ENCODE measurements at places on chromosomes 4 and X. TPM values are rescaled to one million over a fixed set of nuclear protein-coding genes. Genes with fewer than 3 reads are reported as not detected.

DNA sequence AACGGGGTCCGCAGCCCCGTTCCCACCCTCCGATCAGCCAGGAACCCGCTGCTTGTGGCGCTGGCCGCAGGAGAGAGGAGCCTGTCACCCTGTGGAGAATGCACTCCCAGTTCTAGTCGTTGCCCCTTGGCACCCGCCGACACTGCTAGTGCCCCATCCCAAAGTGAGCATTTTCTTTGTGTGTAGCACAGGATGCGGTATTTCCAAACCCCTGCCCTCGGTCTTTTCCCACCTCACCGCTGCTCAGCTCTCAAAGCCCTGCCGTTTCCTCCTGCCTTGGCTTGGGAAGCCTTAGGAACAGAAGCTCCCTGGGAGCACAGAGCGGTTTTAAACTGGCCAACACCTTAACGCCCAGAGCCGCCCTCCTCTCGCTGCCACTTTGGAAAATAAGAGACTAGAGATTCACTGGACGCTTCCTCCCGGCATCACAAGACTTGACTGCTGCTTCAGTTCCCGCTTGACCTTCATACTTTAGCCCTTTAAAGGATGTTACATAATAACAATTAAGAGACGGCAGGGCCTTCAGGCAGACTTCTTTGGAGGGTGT is 772 bp downstream of the CYP4V2 start:
- peak; percentile 72 for DNase-seq

DNA sequence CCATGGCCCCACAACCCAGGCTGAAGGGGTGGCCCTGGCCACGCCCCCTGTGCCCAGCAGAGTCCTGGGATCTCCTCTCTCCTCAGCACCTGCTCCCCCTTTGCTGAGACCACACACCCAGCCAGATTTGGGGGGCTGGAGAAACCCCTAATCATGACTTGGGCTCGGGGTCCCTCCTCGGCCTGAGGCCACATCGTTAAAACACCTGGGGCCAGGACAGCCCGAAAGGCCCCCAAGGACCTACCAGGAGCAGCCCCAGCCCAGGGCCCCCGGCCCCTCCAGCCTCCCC is 116.7 kb downstream of the FAM53A start:
- no peak for DNase-seq

DNA sequence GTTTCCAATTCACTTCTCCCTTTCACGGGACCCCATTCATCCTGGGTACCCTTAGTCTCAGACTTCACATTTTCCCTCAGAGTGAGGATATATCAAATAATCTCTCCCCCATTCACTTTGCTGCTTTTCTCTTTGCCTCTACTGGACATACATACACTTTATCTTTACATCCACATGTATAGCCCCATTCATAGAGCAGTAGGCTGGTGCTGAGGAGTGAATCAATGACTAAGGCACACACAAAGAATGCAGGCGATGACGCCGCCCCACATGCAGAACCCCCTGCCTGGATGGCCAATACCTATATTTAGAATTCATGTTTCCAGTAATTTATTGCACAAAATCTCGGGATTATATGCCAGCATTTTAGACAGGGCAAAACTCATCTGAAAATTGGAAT is 554.3 kb upstream of the TENM3 start:
- no peak for DNase-seq

DNA sequence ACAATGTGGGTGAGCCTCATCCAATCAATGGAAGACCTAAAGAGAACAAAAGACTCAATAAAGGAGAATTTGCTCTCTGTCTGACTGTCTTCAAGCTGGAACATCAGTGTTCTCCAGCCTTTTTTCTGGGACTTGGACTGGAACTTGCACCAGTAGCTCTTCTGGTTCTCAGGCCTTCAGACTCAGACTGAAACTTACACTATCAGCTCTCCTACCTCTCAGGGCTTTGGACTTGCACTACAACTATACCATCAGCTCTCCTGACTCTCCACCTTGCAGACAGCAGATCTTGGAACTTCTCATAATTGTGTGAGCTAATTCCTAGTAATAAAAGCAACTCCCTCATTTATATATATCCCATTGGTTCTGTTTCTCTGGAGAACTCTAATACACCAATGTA is 185.9 kb downstream of the SMIM20 start:
- DNase-seq = no peak

GRCh38 chr4:87657525-87657924 is 7.4 kb downstream of the DMP1 start:
- no peak for DNase-seq

GRCh38 chr4:67861513-67861912 is 22.3 kb downstream of the TMPRSS11D start:
- no peak for DNase-seq

CHST7 gene
- 14.1 TPM for total RNA-seq

POF1B gene
- not detected for total RNA-seq

DNA sequence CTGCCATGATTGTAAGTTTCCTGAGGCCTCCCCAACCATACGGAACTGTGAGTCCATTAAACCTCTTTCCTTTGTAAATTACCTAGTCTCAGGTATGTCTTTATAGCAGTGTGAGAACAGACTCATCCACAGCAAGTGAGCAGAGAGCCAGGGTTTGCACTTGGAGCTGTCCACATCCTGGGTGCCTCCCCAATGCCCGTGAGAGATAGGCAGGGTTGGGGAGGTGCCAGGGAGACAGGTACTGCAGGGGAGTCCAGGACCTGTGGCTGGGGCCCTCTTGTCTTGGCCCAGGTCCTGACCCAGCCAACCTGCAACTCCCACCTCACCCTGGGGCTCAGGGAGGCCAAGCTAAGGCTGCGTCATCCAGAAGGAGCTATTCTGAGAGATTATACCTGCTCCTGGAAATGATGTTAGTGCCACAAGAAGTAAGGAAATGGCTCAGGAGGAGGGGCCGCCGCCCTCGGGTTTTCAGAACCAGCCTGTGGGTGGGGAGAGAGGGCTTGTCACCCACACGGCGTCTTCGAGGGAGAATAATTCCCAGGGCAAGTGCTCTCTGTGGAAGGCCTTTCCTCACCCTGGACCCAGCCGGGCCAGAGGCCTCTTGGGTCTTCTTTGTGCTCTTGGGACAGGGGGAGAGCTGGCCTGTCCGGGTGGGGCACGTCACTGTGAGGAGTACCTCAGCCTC is 66.5 kb downstream of the ADRA2C start:
- DNase-seq = no peak

DNA sequence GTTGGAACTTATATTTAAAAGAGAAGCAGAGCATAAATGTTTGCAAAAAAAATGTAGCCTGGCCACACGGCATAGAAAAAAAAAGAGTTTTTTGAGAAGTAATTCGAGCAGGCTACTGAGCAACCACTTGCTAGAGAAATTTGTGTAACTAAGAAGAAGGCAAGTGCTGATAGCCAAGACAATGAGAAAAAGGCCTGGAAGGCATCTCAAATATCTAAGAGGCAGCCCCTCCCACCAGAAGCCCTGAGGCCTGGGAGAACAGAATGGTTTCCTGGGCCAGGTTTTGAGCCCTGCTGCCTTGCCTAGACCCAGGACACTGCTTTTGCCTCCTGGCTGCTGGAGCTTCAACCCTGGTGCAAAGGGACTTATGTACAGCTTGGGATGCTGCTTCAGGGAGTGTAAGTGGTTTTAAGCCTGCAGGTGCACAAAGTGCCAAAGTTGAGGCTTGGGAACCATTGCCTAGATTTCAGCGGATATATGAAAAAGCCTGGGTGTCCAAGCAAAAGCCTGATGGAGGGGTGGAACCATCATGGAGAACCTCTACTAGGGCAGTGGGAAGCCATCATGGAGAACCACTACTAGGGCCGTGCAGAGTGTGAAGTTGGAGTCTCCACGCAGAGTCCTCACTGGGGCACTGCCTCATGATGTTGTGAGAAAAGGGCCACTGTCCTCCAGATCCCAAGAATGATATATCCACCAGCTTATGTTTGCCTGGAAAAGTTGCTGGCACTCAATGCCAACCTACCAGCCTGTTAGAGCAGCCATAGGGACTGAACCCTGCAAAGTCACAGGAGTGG is 9.7 kb downstream of the TECRL start:
- peak; percentile 34 for DNase-seq

DNA sequence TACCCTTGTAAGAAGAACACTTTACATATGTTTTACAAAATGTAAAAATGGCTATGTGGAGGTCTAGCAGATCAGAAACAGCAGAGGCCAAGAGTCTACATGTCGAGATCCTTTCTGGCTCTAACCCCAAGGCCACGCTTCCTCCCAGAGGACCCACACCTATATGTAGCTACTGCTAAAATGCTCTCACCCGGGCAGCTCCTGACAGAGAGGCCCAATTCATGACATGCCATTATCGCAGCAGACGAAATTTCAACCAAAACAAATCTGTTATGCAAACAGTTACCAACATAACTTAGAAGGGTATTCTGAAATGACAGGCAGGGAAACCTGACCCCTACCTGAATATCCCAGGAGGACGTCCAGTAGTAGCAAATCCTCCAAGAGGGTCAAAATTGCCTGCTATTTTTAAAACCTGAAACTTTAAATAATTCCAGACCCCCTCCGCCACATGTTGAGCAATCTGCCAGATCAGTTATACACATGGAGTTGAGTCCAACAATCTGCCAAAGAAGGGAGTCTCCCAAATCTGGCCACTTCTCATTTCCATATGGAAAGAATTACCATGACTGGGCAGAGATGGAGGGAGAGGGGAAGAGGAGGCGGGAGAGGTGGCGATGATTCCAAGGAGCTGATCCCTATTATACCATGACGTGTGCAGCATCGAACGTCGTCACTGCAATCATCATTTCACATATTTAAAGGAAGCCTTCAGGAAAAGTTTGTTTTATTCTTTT is 192.9 kb upstream of the TBL1X start:
- DNase-seq = no peak

DNA sequence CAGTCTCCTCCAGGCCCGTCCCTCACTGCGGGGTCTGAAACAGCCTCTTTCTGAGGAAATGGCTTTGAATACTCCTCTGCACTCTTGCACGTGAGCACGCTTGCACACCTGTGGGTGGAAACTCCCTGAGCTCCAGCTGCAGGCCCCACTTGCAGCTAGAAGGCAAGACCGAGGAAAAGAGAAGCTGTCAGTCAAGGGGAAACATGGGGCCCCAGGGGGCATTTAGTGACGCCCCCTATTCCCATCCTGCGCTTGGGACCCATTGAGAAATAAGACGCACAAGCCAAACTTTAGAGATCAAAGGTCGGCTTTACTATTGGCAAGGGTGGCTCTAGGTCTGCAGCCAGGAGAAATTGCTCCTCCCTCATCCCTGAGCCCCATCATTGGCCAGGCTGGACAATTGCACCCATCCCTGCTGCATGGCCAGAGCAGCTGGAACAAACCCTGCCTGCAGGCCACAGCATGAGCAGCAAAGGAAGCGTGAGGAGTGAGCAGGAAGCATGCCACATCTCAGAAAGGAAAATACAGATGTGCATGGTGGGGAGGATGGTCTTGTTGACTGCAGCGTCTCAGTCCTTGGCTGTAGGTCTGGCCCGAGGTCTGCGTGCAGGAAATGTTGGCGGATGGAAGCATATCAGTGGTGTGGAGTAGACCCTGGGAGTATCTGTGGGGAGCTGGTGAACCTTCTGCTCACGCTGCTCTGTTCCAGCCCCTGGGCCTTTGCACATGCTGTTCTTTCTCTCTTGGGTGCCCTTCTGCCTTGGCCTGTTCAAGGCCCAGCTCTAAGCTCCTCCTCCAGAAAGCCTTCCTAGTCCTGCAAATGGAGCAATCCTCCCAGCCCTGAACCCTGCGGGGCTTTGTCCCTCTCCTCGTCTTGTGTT is 93.9 kb downstream of the PSAPL1 start:
- DNase-seq = no peak

GRCh38 chr4:145044341-145044740 is 53.7 kb downstream of the ANAPC10 start:
- DNase-seq = no peak

GALNTL6 gene
- total RNA-seq = 0.32 TPM

- DNase-seq = no peak
Measured at GRCh38 chr4:1097553-1097952, 15.8 kb downstream of the RNF212 start.

DNA sequence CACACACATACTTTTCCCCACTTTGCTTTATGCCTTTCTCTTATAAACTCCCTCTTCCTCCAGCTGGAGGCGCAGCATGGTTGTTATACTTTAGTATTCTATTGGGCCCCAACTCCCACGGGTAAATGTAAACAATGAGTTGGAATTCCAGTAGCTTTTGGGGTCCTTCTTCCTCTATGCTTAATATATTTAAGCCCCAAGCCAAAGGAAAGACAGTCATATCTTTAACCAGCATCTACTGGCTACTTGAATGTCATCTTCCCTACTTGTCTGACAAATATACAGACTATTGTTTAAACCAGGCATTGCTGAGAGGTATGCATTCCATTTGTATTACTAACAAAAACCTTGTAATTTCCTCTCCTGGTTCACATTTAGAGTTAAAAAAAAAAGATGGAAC is 72.9 kb downstream of the WDR19 start:
- DNase-seq = no peak

MPC1L gene
- not detected for total RNA-seq

DNA sequence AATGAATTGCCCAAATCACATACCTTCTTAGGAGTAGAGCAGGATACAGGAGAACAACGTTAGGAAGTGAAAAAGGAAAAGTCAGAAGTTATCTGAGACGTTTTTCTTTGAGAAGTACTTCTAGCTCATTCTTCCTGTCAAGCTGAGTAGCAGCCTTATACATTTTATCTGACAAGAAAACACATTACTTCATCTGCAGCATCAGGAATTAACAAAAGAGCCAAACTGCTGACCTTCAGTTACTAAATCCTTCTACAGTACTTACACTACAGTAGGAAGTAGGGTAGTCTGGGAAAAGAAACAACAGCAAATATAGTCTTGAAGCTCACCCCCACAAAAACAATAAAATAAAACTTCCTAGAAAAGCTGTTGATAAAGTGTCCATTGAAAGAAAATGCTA is 57.0 kb downstream of the ATP11C start:
- no peak for DNase-seq

GRCh38 chr4:152206646-152207377 is 329.1 kb downstream of the FBXW7 start:
- no peak for DNase-seq

PPP1R2C gene
- total RNA-seq = not detected

NHS gene
- 6.7 TPM for total RNA-seq

MAOA gene
- 6.1 TPM for total RNA-seq

GLRB gene
- 0.54 TPM for total RNA-seq

DDX53 gene
- total RNA-seq = not detected

GRCh38 chr4:152009983-152010709 is 249.3 kb upstream of the GATB start:
- DNase-seq = no peak

GRCh38 chr4:7116705-7117104 is 48.8 kb upstream of the GRPEL1 start:
- no peak for DNase-seq

DNA sequence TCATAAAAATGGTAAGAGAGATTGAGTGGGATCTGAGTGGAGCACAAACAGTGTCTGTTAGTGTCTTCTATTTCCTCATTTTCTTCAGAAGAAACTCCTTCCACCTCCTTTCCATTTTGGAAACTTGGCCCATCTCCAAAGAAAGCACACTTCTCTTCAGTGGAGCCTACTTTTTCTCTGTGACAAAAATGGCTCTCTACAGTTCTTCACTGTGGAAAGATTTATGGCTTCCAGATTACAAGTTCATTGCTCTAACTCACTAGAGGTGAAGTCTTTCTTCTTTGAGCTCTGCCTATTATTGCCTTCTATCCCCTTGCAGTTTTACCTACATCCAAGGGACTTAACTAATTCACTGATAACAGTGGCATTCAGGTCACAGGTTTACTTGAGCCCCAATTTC is 325.8 kb downstream of the ANTXR2 start:
- no peak for DNase-seq
